ENCODE measurements at places on chromosomes 7 and 10.

GRCh38 chr7:22578007-22578733, 78.2 kb upstream of the STEAP1B start:
- no peak for DNase-seq

DNA sequence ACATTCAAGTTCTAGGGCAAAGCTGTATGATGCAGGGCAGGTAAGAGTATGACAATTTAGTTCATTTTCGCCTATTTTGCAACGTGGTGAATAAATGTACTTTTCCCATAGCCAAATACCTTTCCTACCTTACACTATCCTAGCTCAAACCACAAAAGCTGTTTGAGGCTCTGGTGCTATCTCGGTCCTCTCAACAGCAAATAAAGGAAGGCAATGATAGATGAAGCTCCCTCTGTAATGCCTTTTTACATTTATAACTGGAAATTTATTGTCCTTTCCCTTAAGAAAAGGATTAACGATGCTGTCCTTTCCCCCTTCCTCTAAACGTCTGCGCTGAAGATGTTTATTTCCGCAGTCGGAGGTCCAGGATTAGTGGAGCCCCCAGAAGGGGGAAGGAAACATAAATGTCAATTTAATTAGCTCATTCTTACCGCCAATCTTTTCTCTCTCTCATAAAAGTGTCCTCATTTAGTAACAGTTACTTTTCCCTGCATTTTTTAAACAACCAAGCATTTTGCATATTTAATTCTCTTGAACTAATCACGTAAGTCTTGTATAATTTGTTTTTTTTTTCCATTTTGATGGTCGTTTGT, 114.6 kb downstream of the PIP4K2A start:
- no peak for DNase-seq

GRCh38 chr7:131623154-131623553, 66.7 kb upstream of the PODXL start:
- no peak for DNase-seq

- DNase-seq, result no peak
These were observed 71.7 kb downstream of the PRKAG2 start for GRCh38 chr7:151805191-151805590.

- DNase-seq, result no peak
These were observed 45.2 kb downstream of the PARP12 start for GRCh38 chr7:140017543-140017942.

DNA sequence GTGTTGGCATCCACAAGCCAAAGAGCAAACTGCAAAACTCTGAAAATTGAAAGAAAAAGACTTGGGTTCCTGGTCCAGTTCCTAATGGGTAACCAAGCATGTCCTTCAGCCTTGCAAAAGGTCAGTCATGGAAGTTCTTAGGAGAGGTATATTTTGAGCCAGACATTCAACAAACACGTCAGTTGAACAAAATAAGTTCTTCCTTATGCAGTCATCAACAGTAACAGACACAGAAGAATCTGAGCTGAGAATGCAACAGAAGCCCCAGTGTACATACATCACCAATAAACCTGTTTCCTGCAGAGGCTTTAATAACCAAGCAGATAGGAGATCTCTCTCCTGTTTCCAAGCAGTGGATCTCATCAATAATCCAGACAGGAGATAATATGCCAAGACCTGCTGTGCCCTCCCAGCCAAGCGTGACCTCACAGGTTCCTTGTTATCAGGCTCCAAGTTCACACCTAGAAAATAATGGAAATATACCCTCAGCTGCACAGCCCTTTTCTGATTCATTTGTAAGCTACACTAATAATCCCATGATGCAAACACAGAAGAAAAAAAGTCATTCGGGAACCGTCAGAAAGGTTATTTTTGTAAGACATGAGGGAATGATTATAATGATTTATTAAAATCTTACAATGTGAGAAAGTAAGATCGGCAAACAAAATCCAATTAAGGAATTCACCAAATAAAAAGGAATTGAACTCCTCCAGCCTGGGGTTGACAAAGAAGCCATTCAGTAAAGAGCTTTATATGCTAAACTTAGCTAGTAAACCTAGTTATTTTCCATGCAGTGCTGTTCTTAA, 90.7 kb downstream of the DGKI start:
- no peak for DNase-seq

- no peak for DNase-seq
These were observed 1.9 kb downstream of the DLX5 start for GRCh38 chr7:97022491-97023306.

Measured in stimulated activated CD4-positive, alpha-beta T cell treated with anti-CD3 and anti-CD28 coated beads, TNF-alpha, amount 100 ng/mL, for 1 hour (primary cell).